ENCODE measurements at places on chromosomes 7 and 10.

DNA sequence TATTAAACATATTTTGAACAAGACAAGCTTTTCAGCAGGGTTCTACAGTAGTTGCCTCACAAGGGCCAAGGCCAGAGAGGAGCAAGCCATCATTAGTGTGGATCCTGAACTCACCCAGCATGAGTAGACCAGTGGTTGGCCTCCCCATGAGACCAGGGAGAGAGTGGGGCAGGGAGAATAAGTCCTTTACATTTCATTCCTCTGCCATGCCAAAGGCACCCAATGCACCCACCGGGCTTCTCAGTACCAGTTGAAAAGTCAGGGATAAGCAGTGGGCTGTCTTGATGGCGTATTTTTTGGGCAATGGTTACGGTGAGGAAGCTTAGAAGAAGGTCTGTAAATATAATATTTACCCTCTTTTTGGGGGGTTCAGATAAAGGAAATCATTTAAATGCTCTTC lies 16.6 kb downstream of the CRTAC1 start:
- no peak for DNase-seq

DNA sequence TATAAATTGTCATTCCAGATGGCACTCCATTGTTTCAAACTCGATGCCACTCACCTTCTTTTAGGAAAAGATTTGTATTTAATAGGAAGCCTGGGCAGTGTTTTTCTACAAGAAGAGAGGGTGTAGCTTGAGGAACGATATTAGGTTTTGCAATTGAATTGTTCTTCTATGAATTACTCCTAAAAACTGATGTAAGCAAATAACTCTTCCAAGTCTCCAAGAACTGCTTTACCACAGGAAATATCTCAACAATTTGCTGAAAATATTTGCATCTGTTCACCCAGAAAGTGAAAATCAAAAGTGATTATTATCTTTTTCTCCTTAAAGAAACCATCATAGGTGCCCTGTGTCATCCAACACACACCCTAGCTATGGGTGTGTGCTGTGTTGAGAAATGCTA lies 261.3 kb upstream of the MEOX2 start:
- no peak for DNase-seq

DNA sequence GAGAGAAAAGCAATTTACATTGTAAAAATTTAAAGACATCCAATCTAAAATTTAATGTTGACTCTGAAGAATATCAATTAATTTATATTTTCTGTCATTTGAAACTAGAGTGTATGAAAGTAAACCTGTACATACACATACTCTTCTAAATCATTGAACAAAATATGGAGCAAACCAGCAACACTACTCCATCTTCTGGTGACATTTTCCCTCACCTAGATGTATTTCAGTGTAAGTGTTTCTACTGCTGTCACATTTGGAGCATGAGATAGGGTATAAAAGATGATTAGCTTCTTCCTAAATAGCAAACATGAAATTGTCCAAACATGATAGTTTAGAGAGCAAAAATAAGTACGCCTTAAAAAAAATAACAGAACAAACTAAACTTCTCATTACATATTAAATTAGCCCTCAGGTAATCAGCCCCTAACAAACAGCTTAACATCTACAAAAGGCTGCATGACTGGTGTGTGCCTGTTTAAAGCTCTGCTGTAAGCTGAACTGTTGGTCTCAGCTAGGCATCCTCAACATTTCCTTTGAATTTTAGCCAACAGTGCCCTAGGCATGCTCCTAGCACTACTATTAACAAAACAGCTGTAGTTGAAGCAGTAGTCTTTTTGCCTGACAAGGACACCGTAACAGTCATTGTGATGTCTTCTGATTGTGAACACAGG lies 189.8 kb downstream of the CTNNA3 start:
- DNase-seq = no peak

- DNase-seq = no peak
These were observed 119.5 kb downstream of the DOCK4 start for GRCh38 chr7:112086496-112087254.

GRCh38 chr7:92797693-92798092 lies 38.7 kb downstream of the CDK6 start:
- no peak for DNase-seq

- peak; percentile 48 for DNase-seq
These were observed 9.8 kb downstream of the LFNG start for GRCh38 chr7:2529161-2530070.

GRCh38 chr10:15254808-15255648 lies 86.5 kb upstream of the NMT2 start:
- DNase-seq = peak; percentile 36

GRCh38 chr7:93092757-93093370 lies 24.9 kb downstream of the SAMD9 start:
- DNase-seq = peak; percentile 35

DNA sequence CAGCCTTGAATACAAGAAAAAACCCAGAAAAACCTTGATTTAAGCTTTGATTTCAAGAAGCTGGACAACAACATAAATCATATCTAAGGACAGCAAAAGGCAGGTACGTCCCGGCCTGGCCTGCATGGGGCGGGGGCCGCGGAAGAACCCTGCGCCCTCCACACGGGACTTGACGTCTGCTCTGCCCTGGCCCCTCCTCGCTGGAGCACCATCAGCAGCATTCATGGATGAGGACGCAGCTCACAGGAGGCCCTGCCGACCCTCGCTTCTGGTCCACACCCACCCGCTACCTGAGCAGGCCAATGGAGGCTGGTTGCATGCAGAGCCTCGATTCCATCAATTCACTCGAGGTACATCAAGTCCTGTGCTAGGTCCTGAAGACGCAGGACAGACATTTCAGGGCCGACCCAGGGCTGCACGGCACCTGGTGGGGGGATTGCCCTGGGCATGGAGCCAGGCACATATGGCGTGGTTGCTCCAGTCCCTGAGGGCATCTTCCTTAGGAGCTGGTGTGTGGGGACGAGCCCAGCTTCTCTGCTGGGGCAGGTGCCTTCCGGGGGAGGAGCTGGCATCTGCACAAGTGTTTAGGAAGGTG lies 63.1 kb upstream of the NKX6-2 start:
- no peak for DNase-seq

GRCh38 chr10:44478040-44478439 lies 93.1 kb upstream of the CXCL12 start:
- no peak for DNase-seq

DNA sequence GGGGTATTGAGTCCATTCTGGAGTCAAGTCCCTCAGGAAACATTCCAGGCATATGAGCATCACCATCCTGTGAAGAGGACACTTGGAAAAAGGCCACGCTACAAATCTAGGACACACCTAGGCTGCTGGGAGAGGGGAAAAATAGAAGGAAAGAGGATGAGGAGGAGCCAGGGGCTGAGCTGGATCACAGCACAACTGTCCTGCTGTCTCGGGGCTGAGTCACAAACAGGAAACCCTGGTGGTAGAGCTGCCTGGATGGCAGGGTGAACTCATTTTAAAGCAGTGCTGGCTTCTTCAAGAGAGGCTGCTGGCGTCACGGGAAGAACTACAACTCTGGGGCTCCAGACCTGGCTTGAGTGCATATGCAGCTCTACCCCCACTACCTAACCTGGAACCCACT lies 151.5 kb downstream of the RNF216 start:
- DNase-seq = no peak

DNA sequence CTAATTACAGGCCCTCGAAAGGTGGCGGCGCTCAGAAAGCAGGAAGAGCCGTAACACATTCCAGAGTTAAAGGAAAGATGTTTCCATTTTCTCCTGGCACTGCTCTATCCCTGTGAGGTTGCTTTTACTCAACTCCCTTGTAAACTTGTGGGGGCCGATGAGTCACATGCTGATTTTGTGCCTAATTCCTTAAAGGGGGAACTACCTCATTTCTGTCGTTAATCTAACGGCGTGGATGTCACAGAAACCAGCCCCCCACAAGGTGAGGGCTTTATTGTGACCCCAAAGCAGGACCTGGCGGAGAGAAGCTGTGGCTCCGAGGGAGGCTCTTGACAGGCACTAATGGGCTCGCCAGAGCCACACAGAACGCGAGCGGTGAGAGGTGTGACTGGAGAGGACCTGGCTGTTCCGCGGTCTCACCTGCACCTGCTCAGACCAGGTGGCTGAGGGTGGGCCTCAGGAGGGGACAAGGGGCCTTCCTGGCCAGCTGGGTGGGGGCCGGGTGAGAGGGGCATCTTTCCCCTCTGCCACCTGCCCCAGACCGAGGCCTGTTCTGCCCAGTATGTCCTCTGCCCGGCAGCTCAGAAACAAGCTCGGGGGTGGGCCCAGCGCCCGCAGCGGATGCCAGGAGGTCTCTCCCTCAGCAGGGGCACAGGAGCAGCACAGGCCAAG lies 50.9 kb downstream of the CALML3 start:
- DNase-seq = peak; percentile 41

GRCh38 chr10:47151920-47152319 lies 148.1 kb upstream of the GDF10 start:
- no peak for DNase-seq

- DNase-seq = peak; percentile 74
These were observed 439 bp downstream of the RBP4 start for GRCh38 chr10:93600446-93601145.

DNA sequence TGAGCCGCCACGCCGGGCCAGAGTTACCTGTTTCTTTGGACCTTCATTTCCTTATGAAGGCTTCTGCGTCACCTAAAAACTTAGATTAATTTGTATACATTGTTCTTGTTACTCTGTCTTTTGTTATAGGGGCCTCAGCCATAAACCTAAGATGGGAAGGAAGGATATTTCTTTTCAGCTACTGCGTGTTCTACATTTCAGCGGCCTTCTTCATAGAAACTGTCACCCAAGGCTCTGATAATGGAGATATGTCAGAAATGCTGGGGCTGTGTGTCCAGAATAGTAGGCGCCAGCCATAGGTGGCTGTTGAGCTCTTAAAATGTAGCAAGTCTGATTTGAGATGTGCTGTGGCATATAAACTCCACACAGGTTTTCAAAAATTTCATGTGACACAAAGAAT lies 52.9 kb downstream of the HK1 start:
- no peak for DNase-seq

GRCh38 chr7:127809261-127809702 lies 157.3 kb downstream of the SND1 start:
- DNase-seq = no peak

DNA sequence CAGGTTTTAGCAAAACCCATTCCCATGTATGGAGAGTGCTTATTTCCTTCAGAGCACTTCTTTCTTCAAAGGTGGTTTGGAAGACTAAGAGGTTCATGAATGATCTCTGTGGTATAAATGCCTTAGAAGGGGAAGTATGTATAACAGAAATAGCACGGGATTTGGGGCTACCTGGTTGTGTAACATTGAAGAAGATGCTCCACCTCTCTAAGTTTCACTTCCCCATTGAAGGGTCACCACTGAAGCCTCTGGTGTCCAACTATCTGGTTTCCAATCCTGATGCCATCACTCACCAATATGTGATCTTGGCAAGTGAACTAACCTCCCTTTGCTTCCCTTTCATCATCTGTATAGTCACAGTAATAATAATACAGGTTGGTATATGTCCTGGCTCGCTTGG lies 37.2 kb downstream of the CYCS start:
- no peak for DNase-seq

DNA sequence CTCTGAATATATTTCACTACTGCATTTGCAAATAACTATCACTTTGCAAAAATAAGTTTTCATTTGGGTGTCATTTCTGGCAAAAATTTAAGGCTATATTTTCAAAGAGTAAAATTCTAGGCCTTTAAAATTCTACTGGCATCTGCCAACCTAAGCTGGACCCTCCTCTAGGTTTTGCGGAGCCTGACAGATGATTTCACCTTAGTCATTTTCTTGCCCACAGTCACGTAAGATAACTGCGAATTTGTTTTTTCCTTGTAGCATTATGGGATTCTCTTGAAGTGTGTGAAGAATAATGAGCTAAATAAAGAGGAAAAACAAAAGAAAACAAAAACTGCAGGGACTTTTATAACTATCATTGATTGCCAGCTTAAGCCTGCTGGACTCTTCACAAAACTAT lies 7.8 kb downstream of the MEOX2 start:
- no peak for DNase-seq

- peak; percentile 61 for DNase-seq
These were observed 29.0 kb downstream of the AGAP3 start for GRCh38 chr7:151115121-151115835.

DNA sequence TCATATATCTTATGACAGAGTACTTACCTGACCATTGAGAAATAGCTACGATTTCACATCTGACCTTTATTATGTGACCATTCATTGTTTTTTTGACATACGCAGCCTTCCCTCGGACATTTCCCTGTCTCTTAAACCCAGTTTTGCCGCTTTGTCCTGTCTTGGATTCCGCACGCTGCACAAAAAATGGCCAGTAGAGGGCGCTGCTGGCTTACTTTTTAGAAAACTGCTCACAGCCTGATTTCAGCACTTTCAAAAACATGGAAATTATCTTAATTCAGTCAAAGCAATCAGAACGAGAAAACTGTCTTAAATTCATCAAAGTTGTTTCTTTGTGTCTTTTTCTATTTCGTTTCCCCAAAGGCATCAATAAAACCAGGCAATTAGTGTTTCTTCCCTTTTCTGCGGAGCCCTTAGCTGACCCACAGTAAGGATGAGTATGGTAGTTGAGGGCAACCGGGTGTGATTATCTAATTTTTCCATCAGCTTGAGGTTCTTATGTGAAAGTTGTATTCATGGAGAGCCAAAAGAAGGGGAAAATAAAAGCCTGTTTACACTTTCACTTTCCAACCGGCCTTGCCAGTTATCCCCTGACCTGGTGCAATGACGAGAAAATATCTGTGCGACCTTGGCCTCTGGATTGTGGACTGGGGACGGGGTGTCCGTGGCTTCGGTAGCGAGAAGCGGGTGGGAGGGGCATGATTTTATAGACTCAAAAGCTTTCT lies 144.4 kb downstream of the DYNC1I1 start:
- peak; percentile 78 for DNase-seq

DNA sequence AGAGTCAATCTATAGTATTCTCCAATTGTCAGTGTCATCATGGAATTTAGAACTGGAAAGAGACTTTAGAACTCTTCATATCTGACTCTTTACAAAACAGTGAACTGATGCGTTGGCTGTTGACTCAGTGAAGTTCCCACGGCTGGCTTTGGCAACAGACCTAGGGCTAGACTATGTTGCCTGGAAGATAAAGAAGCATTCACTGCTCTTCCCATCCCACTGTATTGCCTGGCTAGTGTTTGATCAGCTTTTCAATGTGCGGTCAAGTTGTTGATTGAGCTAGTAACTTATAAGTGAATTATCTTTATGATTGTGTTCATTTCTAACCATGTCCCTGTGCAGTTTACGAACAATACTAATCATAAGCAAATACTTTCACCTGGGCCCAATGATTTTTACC lies 365.7 kb upstream of the LRGUK start:
- no peak for DNase-seq

DNA sequence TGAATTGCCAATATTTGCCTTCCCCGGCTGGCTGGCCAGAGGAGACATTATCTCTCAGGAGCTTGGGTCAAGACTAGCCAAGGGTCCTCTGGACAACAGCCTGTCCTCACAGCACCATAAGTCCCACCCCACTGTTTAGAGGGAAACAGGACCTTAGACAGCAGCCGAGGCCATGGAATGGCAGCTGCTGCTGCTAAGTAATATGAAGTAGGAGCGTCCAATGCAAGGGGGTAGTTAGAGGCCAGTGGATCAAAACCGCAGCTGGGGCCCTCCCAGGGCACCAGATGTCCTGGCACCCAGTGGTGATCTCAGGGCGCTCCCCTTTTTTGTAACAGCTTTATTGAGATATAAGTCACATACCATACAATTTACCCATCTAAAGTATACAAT lies 12.9 kb upstream of the KCP start:
- no peak for DNase-seq

GRCh38 chr10:70622981-70623844 lies 20.7 kb upstream of the PRF1 start:
- DNase-seq = no peak

GRCh38 chr10:126394948-126395347 lies 6.7 kb upstream of the ADAM12 start:
- no peak for DNase-seq

GRCh38 chr10:102642736-102643335 lies 1.4 kb upstream of the TRIM8 start:
- peak; percentile 79 for DNase-seq
